ENCODE measurements at places on chromosomes 16 and 17.

- DNase-seq, result no peak
Measured at GRCh38 chr16:68363658-68364521, 53.1 kb downstream of the PRMT7 start.

DNA sequence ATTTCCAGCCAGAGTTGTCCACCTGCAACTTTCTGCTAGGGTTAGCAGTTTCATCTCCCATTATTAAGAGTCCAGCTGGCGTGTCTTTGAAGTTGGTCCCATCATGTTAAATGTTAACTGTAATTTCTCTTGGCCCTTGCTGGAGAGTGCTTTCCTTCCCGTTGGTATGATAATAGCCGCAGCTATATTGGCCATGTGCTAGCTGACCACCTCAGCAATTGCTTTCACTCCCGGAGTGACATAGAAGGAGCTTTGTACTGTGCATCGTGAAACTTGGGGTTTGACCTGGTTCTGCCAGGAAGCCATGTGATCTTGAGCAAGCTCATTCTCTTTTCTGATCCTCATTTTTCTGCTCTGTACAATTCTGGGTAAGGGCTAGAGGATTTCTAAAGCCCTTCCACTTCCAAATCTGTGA, 81.0 kb upstream of the TBX2 start:
- DNase-seq, result no peak

GRCh38 chr17:27457731-27458523, 1.7 kb downstream of the KSR1 start:
- no peak for DNase-seq

DNA sequence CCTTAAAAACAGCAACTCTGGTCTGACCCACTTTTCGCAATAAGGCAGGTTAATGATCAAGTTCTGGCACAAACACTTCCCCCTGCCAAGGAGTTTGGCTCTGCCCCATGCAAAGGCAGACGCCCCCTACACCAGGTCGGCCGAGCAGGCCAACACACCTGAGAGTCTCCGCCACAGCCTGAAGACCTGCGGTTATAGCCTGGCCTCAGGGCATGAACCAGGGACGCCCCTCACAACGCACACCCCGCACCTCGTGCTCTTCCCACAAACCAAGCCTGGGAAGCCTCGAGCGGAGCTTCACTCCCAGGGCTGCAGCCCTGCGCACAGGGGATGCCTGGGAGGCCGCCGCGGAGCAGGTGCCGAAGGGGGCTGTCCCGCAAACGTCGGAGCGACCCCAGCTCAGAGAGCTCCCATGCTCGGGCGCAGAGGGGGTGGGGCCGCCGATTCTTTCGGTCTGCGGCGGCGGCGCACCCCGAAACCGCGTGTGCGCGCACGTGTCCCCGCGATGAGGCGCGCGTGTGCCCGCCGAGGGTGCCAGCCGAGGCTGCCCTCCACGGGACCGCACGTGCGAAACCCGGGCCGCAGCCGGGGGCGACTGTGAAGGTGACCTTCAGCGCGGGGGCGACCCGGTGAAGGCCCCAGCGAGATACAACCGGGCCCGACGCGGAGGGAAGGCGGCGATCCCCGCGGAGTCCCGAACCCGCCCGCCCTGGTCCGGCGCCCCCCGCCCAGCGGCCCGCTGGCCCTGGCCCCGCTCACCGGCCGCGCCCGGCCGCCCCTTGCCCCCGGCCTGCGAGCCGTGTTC, 559 bp downstream of the CLUH start:
- peak; percentile 68 for DNase-seq

DNA sequence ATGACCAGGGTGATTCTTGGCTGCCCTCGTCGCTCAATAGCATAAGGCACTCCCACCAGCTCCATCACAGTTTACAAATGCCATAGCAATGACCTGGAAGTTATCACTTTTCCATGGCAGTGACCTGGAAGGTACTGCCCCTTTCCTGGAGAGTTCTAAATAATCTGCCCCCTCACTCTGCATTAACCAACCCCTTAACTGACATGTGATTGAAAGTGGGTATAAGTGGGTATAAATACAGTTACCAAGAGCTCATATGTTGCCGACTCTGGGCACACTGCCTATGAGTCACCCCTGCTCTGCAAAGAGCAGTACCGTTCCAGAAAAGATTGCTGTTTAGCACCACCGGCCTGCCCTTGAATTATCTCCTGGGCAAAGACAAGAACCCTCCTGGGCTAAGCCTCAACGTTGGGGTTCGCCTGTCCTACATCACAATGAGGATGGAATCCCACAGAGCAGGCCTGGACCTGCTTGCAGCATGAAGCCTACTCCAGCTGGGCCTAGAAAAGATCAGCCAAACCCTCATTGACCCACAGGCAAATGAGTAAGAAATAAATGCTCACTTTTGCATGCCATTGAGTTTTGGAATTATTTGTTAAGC, 95.2 kb upstream of the SEC14L1 start:
- no peak for DNase-seq

DNA sequence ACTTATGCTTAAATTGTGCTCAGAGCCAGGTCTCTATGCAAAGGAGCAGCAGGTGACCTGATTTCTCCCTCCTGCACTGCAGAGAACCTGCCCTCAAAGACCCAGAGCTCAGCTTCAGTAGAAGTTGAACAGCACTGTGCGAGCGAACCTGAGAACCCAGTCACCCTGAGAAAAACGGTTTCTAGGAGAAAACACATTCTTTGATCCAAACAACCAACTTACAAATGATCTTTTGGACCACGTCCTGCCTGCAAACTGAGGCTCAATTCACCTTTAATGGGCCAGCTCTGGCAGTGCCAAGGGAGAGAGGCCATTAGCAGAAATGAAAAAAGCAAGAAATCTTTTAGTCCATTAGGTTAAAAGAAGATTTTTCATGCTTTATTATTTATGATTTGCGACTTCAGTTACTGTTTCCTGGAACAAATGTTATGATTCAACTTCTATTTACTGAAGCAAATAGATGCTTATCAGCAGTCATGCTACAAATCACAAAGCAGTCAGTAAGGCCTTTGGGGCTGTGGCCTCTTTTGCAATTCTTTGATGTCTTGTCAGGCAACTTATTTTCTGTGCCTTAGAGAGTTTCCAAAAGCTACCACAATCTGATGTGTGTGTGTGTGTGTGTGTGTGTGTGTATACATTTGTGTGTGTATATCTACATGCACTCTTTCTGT, 65.7 kb upstream of the LRRC37A3 start:
- peak; percentile 38 for DNase-seq
